ENCODE measurements at places on chromosomes 13 and 19.
A peak's percentile ranks its signal among the peaks of the same experiment; 100 is the strongest.

- no peak for DNase-seq
Observed at GRCh38 chr19:30109565-30109964, 167.5 kb downstream of the URI1 start.

- peak; percentile 62 for DNase-seq
Observed at GRCh38 chr19:4172861-4173473, 9.4 kb downstream of the SIRT6 start.

GRCh38 chr19:1923319-1923718 is 17.7 kb upstream of the CSNK1G2 start:
- peak; percentile 46 for DNase-seq

DNA sequence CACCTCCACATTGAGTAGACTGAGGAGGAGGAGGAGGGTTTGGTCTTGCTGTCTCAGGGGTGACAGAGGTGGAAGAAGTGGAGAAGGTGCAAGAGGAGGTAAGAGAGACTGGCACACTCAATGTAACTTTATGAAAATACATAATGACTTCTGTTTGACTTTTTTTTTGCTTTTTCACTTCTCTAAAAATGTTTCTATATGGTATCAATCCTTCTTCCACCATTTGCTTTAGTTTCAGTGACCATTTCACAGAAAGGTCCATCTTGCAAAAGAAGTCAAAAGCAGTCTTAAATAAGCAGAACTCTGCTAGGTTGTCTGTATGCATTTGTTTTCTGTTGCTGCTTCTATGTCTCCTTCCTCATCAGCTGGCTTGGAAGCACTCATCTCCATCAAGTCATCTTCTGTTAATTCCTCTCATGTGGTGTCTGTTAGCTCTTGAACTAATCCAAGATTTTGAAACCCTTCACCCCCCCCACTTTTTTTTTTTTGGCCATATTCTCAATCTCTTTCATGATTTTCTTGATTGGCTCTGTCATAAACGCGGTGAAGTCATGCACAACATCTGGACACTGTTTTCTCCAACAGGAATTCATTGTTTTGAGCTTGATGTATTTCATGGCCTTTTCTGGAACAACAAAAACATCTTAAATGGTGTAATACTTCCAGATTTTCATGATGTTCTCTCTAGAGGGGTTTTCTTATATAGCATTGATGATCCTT is 80.8 kb downstream of the KL start:
- no peak for DNase-seq

DNA sequence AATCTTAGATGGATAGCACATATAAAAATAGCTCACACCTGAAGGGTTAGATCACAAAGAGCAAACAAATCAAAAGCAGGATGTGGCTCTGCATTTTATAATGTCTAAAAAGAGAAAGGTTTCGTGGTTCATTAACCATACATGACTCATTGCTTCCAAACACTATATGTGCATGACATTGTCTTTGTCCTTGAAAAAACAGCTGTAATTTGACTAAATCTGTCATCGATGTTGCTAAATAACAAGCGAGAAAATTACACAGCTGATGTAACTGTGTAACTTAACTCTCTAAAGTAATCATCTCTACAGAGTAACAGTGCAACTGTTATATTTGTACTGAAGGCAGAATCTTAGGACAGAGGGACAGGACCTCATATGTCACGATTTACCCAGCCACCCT is 383.1 kb upstream of the GPC6 start:
- DNase-seq, result no peak

- no peak for DNase-seq
Observed at GRCh38 chr19:29507081-29507860, 18.5 kb upstream of the VSTM2B start.

DNA sequence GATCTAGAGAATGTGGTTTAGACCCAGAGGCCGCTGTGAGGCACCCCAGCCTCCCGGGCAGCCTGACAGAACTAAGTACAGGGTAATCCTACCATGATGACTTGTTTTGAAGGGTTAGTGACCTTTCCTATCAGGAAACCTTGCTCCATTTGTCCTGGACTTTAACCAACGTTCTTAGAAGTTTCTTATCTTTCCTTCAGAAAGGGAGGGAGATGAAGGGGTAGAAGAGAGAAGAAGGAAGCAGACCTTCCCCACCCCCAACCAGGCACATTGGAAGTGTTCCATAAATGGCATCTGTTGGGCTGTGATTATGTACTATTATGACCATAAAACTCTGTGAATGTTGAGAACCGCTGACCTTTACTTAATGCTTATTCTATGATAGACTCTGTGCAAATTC is 184.2 kb downstream of the OXGR1 start:
- no peak for DNase-seq

- DNase-seq, result no peak
Observed at GRCh38 chr13:113819731-113820715, 43.9 kb downstream of the GAS6 start.

GRCh38 chr13:106683179-106683578 is 115.2 kb upstream of the ARGLU1 start:
- DNase-seq, result no peak

DNA sequence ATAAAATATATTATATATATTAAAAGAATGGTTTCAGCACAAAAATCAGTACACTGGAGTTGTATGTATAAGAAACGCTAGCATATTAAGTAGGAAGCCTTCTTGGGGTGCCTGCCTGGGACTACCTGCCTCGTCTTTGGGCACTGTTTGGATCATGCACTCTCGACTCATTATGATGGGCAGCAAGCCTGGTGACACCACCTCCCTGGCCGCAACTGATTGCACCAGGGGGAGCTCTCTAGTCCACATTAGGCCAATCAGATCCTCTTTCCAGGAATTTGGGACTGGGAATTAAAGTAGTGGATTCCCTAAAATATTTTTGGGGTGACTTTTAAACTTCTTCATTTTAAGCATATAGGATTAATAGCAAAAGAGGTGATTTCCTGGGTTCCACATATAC is 56.0 kb upstream of the RGCC start:
- no peak for DNase-seq

GRCh38 chr13:109868578-109869311 is 82.4 kb upstream of the IRS2 start:
- no peak for DNase-seq

DNA sequence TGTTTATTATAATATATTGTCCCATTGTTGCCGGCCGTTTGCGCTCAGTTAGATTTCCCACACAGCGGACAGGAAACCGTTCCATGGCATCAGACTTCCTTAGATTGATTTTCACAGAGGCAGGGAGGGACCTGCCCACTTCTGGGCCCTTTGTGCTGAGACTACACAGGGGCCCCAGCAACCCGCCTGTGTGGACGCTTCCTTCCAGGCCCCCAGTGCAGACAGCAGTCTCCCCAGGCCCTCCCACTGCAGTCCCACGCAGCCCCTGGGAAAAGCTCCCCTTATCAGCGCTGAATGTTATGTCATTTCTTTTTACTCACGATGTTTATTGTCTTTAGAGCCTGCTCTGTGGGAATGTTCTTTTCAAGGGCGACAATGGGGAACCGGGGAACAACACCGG is 351.7 kb upstream of the ARGLU1 start:
- no peak for DNase-seq

GRCh38 chr13:80654638-80655249 is 313.8 kb upstream of the SPRY2 start:
- no peak for DNase-seq

DNA sequence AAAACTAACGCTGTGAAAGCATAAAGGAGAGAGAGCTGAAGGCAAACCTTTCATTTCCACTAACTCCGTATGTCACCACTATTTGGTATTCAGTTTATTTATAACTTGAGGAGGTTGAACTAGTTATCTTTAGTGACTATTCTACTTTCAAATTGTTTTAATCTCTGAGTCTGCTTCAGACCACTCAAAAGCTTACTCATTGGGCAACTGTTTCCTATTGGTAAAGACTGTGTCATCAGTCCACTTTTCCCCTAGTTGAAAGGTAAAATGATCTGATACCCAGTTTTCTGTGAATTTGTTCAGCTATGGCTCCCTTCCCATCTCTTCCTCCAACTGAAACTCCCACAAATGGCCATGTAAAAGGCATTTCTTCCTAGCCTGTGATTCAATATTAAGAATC is 39.1 kb downstream of the TEX26 start:
- no peak for DNase-seq

DNA sequence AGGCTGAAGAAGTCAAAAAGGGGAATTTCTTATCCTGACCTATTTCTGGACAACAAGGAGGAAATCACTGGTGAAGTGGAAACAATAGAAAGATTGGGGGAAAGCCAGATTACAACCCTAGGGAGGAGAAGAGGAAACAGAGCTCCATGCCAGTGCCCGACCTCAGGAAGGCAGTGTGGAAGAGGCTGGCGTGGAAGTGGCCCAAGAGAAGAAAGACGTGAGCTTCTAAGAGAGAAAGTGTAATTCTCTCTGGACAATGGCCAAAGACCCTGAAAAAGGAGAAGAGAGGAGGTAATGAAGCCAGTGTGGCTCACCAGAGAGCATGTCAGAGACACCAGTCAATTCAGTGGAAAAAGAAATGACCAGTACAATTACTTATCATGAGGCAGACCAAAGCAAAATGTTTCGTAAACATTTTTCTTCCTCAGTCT is 52.6 kb upstream of the URAD start:
- no peak for DNase-seq

- no peak for DNase-seq
Observed at GRCh38 chr13:97798836-97799235, 154.6 kb upstream of the IPO5 start.

- DNase-seq, result no peak
Observed at GRCh38 chr13:113933901-113934300, 40.0 kb downstream of the C13orf46 start.

GRCh38 chr19:18660939-18661670 is 22.4 kb upstream of the CRTC1 start:
- DNase-seq, result no peak

DNA sequence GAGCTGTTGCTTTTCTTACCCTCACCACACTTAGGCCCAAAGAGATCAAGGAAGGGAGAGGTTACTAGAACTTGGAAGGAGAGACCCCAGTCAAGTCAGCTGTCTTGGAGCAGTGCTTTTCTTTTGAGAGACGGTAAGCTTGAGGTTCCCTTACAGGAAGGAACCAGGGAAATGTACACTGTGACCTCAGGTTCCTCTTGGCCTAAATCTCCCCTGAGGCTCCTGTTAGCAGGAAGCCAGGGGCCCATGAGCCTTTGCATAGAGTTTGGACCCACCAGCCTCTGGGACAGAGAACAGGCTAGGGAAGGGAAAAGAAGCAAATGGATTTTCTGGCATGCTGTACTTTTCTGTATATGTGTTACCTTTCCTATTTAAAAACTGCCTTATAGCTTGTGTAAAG is 5.9 kb upstream of the GPR18 start:
- DNase-seq, result no peak

GRCh38 chr19:12665281-12665573 is 1.3 kb downstream of the MAN2B1 start:
- peak; percentile 68 for DNase-seq

DNA sequence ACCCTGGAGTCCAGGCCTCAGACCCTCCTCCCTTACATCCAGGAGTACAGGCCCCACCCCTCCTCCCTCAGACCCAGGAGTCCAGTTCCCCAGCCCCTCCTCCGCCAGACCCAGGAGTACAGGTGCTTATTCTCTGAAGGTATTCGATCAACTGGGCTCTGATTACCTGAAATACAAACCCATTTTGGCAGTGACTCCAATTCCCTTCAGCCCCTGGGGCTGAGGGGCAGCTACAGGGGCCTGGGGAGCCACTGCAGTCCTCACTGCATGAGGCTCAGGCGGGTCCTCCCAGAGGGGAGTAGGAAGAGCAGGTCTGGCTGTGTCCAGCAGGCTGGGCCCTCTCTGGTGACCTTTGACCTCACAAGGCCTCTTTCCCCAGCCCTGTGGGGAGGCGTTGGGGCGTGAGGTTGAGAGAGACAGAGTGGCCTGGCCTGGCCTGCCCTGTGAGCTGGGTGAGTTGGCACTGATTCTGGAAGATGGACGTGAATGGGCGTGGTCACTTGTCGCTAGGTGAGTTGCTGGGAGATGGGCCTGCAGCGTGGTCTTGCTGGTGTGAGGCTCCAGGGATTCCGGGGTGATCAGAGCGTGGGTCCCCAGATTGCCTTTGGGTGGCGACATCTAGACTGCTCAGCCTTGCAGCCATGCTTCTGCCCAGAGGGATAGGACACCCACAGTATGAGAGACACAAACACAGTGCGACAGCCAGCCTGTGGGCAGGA is 3.1 kb downstream of the BCAT2 start:
- DNase-seq, result no peak

DNA sequence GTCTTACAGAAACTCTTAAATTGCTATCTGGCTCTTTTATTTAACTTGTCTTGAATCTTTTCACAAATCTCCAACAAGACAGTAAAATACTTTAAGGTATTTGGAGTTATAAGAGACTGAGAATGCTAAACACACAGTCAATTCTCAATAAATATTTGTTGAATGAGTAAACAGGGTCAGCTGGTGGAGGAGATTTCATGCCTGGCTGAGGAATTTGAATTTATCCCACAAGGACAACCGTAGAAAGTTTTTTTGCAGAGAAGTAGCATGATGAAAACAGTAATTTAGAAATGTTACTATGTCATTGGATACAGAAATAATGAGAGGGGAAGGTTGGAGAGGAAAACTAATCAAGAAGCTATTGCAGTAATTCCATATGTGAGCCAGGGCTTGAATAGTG is 1223.7 kb downstream of the PCDH17 start:
- DNase-seq, result no peak

GRCh38 chr13:31556376-31556775 is 182.9 kb upstream of the RXFP2 start:
- no peak for DNase-seq
